Activated T-helper 1 cell treated with anti-CD3 and anti-CD28 coated beads, Interleukin-2, amount 50 U/mL, for 16 hours (primary cell): ENCODE measurements at places on chromosomes 3 and 15.
A peak's percentile ranks its signal among the peaks of the same experiment; 100 is the strongest.

GRCh38 chr3:184953401-184953800 lies 141.4 kb downstream of the VPS8 start:
- DNase-seq, result no peak

- no peak for DNase-seq
Measured at GRCh38 chr3:151224268-151224866, 21.4 kb upstream of the GPR171 start.

DNA sequence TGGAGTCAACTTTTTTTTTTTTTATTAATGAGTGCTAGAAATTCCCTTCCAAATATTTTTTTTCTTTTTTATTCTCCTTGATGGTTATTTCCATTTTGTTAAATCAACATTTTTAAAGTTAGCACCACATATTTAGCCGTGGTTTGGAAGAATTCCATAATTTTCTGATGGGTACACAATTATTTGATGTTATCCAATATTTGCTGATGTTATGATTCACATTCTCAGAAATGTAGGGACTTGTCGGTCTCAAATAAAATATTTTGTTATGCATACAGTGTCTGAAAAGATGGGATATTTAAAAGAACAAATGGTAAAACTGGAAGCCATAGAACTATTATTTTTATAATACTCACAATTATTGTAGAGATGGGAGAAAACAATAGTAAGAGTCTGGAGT lies 911.5 kb upstream of the GBE1 start:
- no peak for DNase-seq

DNA sequence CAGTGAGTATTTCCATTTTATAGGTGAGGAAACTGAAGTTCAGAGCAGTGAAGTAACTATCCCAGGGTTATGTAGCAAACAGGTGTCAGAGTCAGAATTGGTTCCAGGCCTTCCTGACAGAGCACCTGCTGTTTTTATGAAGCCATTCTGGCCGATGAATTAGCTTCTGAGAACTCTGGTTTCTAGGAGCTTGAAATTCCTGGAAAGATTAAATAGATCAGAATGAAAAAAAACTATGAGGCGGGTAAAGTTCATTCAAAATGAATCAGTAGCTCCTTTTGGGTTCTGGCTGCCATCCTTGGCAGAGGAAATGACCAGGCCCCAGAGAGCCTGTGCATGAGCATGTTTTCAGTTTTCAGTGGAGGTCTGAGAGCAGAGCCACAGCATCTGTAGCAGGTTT lies 59.3 kb upstream of the CFAP161 start:
- DNase-seq, result no peak

DNA sequence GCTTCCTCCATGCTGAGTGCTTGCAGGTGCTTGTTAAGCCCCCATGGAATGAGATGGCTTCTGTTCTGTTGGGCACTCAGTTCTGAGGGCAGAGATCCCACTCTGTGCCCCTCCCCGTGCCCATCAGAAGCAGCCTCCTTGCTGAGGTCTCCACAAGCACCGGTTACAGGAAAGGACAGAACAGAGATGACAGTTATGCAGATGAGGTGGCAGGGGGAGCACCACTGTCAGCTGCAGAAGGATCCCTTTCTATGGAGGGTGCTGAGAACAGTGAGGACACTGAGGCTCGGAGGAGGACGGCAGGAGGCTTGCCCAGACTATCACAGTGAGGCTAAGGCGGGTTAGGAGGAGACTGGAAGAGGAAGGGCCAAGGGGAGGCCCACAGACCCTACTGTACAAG lies 12.4 kb downstream of the CACNA2D2 start:
- DNase-seq, result no peak

GRCh38 chr3:74282202-74282601 lies 332.3 kb downstream of the CNTN3 start:
- DNase-seq, result no peak

DNA sequence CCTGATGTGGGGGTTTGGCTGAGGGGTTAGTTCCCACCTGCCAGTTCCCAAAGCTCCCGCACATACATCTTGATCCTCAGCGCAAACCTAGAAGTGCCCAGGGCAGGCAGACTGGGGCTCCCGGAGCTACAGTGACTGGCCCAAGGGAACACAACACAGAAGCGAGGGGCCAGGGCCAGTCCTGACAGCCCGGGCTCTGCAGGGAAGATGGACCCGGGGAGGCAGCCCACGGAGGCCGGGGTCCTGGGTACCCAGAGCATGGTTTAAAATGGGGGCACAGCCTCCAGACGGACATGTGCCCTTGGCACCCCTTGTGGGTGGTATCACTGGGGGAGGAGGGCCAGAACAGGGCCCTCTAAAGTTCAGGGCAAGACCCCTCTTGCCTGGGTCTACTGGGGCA lies 5.1 kb downstream of the CPN2 start:
- no peak for DNase-seq

DNA sequence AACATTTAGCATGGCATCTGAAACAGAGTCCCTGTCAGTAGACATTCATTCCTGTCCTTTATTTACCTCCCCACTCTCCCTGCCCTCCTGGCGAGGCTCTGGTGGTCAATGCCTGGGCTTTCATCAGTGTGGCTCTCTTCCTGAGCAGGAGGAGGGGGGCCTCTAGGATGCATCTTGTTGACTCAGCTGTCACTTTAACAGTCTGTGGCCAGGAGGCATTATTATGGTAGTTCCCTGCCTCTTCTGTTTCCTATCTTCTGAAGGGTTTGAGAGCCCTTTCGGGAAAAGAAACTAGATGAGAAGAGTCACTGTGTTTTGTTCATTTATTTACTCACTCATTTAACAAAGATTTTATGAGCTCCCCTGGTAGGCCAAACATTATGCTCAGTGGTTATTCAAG lies 2.4 kb upstream of the PPP1R14D start:
- DNase-seq, result no peak

GRCh38 chr15:28959326-28959725 lies 73.6 kb downstream of the APBA2 start:
- no peak for DNase-seq

- no peak for DNase-seq
Measured at GRCh38 chr3:27380433-27381357, 11.5 kb upstream of the NEK10 start.

DNA sequence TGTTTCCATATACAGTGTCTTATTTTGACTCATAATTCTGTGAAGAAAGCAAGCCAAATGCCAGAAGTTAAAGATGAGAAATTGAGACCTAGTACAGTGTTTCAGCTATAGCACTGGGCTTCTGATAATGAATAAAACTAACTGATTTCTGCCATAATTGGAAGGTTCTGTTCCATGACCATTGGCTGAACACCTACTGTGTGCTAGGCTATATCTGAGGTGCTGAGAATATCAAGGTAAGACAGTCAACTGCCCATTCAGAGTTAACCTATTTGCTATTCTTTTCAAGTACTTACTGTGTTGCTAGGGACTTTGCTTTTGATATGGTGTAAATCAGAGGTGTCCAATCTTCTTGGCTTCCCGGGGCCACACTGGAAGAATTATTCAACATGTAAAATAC lies 73.4 kb downstream of the LHFPL4 start:
- DNase-seq, result no peak

DNA sequence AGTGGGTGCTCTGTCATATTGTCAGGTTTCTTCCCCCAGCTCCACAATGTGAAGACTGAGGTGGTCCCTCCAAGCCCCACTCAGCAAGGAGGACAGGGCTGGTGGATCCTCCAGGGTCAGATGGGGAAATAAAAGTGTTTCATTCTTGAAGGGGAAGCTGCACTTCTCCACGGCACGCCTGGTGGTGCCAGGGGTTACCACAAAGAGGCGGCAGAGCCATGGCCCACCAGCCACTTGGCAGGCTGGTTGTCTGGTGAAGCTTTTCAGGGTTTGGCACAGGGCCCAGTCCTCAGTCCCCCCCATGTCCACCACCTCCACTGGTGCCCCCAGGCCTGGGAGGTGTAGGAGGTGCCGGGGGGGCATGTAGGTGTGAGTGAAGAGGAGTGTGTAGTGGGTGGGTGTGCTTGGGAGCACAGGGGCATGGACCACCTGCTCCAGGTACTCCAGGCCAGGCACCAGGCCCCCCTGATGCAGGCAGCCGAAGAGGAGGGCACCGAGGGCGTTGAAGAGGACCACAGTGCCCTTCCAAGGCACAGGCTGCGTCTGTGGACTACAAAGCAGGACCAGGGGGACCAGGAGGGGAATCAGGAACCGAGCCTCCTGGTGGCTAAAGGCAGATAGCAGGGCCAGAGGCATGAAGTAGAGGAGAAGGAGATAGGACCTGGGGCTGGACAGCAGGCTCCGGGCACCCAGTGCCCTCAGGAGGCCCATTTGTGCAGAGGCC lies 5.0 kb upstream of the NCBP2 start:
- no peak for DNase-seq

- DNase-seq, result no peak
Measured at GRCh38 chr3:77190374-77190773, 150.5 kb downstream of the ROBO2 start.

GRCh38 chr15:31871166-31871886 lies 159.0 kb upstream of the CHRNA7 start:
- no peak for DNase-seq

DNA sequence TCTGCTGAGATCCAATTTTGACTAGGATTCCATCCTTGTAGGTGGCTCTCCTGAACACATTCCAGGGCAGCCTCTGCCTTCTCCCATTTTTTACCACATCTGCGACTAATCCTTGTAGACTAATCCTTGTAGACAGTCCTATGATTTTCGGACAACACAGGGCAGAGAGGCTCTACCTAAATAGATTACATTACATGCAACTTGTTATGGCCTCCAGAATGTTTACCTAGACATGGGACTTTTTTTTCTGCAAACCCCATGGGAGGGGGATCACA lies 239.3 kb upstream of the WNT5A start:
- DNase-seq, result no peak

GRCh38 chr3:124770336-124771082 lies 40.3 kb downstream of the UMPS start:
- DNase-seq, result no peak

- DNase-seq, result no peak
Measured at GRCh38 chr3:142615171-142615570, 19.0 kb downstream of the PLS1 start.

DNA sequence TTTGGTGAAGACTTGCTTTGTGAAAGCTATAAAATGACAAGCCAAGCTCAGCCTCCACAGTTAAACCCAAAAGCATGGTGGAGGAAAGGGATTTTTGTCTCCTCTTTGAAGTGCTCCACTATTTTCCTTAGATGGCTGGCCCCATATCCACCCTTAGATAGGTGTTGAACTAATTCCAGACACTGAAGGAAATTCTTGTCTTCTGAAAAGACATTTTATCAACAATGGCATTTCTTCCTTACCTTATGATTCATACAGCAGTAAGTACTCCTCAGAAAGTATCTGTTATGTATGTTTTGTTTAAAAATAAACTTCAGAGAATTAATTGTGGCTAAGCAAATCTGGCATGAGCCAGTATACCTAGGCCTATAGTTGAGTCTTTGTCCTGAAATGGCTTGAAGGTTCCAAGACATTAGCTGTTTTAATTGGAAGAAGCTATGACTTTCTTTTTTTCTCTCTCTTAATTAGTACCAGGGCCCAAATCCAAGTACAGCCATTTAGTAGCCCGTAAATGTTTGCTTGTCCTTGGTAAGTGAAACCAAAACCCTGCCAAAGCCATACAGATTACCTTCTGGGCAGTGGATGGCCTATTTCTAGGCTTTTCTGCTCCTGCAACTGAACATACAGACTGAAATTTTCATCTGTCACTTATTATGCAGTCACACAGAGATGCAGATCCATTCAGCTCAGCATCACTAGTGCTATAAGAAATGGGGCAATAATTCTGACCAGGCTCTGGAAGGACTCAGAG lies 5.1 kb upstream of the BFSP2 start:
- DNase-seq, result no peak

- DNase-seq, result no peak
Measured at GRCh38 chr3:46902188-46902631, 24.7 kb downstream of the PTH1R start.

DNA sequence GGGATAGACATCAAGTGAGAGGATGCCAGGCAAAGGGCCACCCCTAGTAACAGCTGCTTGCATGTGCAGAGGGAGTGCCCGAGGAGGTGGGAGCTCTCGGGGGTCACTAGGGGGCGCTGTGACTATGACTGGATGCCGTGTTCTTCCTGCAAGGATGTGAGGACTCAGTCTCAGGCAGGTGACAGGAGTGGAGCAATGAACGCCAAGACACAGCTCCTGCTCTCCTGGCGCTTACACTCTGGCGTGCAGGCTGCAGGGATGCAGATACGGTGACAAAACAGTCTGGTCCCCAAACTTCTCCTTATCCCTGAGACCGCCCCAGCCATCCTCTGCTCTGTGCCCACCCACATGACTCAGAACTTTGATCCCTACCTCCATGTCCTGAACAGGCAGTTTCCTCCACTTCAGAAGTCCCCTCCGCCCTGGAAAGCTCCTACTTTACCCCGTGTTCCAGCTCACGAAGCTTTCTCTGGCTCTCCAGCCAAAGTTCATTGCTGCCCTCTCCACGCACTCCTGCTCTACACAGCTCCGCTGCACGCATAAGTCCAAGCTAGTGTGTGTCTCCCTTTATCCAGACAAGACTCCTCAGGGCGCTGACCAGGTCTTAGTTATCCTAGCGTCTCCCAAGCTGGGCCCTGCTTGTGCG lies 14.7 kb downstream of the RHOV start:
- peak; percentile 69 for DNase-seq

DNA sequence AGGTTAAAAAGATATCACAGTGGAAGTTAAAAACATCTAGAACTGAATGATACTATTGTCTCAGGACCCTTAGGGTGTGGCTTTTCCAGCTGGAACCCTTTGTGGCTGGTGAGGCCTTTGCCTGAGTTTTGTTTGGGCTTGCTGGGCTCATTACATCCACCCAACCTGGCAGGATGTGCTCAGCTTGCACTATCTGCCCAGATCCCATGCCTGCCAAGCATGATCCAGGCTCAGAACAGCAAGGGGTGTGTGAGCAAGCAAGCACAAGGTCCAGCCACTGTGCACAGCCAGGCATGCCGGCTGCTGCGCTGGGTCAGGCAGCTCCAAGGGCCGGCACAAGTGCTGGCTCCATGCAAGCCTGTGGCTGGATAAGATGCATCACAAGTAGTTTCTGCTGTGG lies 512.7 kb upstream of the CDIN1 start:
- DNase-seq, result no peak

DNA sequence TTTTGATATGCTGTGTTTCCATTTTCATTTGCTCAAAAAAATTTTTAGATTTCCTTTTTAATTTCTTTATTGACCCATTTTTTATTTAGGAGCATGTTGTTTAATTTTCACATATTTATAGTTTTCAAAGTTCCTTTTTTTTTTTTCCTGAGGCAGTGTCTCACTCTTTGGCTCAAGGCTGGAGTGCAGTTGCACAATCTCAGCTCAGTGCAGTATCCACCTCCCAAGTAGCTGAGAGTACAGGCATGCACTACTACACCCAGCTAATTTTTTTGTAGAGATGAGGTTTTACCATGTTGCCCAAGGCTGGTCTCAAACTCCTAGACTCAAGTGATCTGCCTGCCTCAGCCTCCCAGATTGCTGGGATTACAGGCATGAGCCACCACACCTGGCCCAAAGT lies 36.2 kb downstream of the PFN2 start:
- DNase-seq, result no peak

DNA sequence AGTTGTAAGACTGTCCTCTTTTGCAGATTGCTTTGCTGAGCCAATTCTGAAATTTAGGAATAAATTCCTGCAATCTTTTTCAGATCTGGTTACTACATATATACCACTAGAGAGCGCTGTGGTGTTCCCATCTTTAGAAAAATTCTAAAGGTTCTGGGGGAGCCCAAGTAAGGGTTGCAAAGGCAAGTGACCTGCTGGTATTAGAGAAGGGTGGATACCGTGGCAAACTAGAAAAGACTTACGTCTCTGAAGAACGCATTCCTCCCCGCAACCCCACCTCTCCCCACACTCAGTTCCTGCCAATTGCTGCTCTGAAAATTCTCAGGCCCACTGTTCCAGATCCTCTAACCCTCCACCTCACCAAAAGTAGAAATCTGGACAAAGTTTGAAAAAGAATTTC lies 48.5 kb downstream of the EFHB start:
- no peak for DNase-seq

- no peak for DNase-seq
Measured at GRCh38 chr3:87997298-87997697, 61.5 kb downstream of the CGGBP1 start.
